ENCODE measurements at places on chromosomes 6 and 20. TPM values are rescaled to one million over a fixed set of nuclear protein-coding genes. Genes with fewer than 3 reads are reported as not detected.

Gene PRND
- 0.01 TPM for polyA plus RNA-seq

Gene OR2H2
- not detected for polyA plus RNA-seq

Gene ISM1
- 1.0 TPM for polyA plus RNA-seq

Gene DACT2
- polyA plus RNA-seq, result 3.0 TPM

Gene SUMO4
- not detected for polyA plus RNA-seq

Gene ZMYND8
- polyA plus RNA-seq, result 5.0 TPM

Gene ABRACL
- polyA plus RNA-seq, result 22.9 TPM

Gene RAB32
- 8.1 TPM for polyA plus RNA-seq

Gene SRSF6
- 48.9 TPM for polyA plus RNA-seq

Gene RPP40
- polyA plus RNA-seq, result 6.6 TPM

Data from adipose tissue (tissue), 3 donors.